Activated naive CD4-positive, alpha-beta T cell (primary cell): ENCODE measurements at places on chromosomes 2 and 18.

DNA sequence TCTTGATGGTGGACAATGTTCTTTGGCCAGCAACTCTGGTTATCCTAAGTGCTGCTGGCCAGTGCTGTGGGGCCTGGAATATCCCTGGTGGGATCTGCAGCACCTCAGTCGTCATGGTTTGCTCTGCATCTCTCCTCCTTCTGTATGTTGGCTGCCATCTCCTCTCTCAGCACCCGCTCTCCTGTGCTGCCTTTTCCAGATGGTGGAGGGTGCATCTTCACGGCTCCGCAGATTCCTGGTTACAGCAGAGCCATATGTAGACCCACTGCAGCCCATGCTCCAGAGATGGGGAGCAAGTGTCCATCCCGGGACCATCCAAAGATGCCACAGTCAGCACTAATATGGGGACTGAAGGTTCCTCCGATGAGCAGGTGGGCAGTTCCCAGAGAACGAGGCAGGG is 90.0 kb downstream of the VAPA start:
- DNase-seq: no peak

- no peak for DNase-seq
Measured at GRCh38 chr2:31420936-31421335, 6.4 kb upstream of the XDH start.

DNA sequence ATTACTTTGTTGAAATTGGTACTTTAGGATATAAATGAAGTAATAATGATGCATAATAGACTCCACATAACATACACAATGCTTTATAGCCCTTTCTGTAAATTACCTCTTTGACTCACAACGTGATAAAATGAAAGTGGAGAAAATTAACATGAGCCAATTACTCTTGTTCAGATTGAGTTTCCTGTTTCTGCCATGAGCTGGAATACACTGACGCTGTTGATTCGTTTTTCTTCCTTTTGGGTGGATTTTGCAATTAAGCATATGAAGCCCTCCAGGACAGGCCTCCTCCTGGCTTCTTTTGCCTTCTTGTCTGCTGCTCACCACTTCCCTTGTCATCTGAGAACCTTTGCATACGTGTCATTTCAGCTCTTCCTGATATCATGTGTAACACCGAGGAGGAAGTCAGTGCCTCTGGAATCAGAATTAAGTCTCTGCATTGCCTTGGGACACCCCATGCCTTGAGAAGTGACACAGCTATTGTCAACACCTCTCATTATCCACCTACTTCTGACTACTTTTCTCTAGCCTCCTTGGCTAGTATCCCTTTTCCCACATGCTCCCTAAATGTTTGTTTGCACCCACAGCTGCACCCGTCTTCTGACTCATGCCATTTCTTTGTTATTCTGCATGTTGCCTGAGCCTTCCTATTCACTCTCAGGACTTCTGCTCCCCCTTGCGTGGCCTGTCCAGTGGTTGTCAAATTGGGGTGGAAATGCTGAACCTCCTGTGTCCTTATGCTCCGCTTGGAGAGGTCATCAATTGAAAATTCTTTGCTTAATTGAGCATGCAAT is 134.1 kb downstream of the FMNL2 start:
- DNase-seq: no peak

GRCh38 chr18:25081001-25081400 is 271.0 kb downstream of the ZNF521 start:
- no peak for DNase-seq

DNA sequence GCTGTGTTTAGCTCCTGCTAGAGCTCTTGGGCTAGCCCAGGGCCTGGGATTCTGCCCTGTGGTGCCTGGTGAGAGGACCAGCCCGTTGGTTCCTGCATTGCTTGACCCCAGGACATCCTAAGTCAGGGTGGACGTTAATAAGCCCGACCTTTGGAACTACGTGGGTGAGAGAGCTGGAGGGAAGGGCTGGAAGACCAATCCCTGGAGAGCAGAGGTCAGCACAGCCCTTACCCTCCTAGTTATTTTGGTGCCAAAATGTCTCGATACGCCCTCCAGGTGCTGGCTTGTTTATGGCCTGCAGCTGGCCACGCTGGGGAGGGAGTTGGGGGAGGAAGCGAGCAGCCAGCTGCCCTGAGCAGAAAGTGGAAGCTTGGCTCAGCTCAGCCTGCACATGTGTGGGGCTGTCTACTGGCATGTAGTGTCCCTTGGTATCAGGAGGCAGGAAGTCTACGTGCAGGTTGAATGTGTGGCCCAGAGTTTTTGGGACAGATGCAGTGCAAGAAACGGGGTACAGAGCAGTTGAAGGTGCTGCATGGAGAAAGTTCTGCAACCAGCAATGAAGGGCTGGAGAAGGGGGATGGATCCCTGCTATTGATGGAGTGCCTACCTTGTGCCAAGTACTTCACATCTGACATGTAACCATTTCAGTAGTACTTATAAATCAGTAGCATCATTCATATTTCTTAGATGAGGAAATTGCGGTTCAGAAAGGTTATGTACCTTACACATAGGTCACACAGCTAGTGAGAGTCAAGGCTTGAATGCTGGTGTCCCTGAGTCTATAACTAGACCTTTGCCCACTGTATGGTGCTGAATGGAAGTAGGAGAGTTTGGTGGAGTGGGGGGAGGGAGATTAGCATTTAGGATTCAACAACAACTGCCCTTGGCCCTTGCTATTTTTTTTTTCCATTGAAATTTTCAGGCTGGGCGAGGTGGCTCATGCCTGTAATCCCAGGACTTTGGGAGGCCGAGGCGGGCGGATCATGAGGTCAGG is 5.0 kb upstream of the DGKD start:
- no peak for DNase-seq

DNA sequence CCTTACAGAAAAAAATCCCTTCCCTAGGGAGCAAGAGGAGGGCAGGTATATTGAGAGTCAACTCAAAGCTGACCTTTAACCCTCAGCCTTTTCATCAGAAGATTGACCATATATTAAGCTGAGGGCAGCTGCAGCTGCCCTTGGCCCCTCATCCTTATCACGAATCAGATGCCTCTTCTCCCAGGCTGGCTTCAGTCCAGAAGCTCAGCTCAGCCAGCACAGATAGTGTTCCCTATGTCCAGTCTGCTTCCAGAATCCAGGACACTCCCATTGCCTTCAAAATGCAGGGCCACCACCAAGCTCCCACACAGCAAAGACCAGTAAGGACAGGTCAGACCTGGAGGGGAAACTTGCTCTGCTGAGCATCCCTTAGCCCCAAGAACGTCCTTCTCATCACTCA is 146.1 kb downstream of the BCL11A start:
- no peak for DNase-seq

DNA sequence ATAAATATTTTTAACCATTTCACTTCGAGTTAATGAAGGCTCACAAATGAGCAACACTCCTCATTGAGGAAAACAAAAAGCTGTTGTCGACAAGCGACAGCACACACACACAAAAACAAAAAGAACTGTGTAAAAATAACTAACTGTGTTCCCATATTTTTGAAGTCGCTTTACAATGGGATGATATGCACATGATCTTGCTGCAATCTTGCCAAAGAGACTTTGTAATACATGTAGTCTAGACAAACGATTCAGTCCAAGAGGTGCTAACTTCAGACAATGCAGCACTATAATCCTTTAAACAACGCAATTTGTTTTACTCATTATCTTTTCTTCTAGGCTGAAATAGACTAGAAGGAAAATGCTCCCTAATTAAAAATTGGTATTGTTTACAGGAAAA is 7.2 kb upstream of the USP34 start:
- DNase-seq: no peak

GRCh38 chr2:241553981-241554380 is 4.6 kb upstream of the BOK start:
- no peak for DNase-seq

DNA sequence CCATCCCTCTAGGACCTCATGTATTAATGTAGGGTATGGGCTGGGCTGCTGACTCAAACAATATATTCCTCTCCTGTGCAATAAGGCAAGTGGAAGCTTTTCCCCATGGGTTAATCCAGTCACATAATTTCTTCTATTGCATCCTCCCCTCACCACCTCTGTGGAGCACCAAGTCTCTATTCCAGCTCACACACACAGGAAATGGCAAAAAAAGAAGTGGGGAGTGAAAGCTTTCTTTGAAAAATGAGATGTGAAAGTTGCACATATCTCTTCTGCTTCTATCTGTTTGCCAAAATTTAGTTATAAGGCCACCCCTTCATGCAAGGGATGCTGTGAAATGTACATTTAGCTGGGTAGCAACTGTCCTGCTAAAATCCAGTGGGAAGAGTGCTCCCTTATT is 121.3 kb downstream of the CDC42EP3 start:
- DNase-seq: no peak
